ENCODE measurements at places on chromosomes 3 and 15.

GRCh38 chr15:41871175-41871905, 22.5 kb downstream of the SPTBN5 start:
- no peak for DNase-seq

DNA sequence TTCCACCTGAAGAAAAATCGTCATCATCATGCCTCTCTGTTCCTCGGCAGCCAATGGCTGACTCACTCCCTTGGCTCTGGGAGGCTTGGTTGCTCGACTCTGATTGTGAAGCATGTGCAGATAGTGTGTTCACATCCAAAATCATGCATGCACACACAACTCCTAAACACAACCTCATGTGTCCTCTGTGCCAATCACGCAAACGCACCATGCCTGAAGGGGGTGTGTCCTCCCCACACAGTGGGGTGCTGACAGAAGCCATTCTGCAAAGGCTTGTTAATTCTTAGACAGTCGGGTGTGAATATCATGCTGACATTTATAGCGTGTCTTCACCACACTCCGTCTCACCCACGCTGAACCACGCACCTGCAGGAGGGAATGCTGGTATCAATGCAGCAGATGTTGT, 11.4 kb upstream of the CCDC174 start:
- DNase-seq = no peak

GRCh38 chr3:142657033-142657432, 60.8 kb downstream of the PLS1 start:
- DNase-seq = no peak

GRCh38 chr3:7518456-7518855, 657.5 kb downstream of the GRM7 start:
- DNase-seq = no peak

DNA sequence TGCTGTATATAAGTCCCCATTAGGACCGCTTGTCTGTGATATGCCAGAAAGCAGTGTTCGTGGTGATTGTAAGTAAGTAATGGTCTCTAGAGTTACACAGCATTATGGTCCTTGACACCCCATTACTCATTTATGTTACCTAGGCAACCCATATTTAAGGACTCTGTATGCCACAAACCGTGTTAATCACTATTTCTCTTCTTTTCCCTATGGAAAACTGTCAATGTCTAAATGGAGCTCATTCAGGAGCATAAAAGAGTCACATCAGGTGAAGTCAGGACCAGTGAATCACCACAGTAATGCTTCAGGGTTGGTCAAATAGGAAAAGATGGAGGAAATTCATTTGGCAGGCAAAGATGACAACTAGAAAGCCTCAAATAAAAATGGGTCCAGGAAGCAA, 146.6 kb upstream of the PEX5L start:
- no peak for DNase-seq

DNA sequence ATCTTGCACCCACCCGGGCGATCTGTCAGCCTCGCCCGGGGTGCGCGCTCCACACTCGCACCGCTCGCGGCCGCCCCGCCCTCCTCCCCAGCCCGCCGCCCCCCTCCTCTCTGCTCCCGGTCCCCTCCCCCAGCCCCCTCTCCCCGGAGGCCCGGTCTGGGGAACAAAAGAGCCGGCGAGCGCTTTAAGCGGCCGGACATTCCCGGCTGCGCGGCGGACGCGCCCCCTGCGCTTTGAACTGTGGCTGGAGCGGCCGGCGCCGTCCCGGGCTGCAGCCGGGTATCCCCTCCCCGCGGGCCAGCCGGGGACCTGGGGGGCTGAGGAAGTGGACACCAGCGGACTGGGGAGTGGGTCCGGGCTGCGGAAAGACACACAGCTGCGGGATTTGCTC, at the start of gene IGDCC3:
Gene IGDCC3, minus strand, starts transcription at position 27 of the 391 bp plus-strand sequence. CDS start 214 bp downstream, outside the sequence.
- peak; percentile 65 for DNase-seq

- no peak for DNase-seq
Observed at GRCh38 chr15:91689377-91689776, 164.1 kb upstream of the SLCO3A1 start.

DNA sequence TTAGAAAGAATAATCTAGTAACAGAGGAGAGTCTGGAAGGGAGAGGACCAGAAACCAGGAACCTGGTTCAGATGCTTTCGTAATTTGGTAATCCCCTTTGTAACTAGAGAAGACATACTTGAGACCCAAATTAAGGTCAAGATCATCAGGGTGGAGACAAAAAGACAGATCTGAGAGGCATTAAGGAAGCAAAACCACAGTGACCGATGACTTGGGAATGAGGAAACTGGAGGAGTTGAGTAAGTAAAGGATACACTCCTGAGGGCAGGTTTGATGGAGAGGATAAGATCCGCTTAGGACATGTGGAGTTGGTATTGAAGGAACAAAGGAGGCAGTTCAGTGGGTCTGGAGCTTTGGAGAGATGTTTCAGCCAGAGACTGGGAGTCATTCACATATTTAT, 23.6 kb upstream of the BCL2A1 start:
- no peak for DNase-seq

GRCh38 chr3:188671971-188672370, 499.8 kb upstream of the TPRG1 start:
- DNase-seq = no peak

GRCh38 chr15:31801152-31801551, 229.2 kb upstream of the CHRNA7 start:
- peak; percentile 66 for DNase-seq

GRCh38 chr3:88267847-88268246, 118.1 kb downstream of the C3orf38 start:
- no peak for DNase-seq

DNA sequence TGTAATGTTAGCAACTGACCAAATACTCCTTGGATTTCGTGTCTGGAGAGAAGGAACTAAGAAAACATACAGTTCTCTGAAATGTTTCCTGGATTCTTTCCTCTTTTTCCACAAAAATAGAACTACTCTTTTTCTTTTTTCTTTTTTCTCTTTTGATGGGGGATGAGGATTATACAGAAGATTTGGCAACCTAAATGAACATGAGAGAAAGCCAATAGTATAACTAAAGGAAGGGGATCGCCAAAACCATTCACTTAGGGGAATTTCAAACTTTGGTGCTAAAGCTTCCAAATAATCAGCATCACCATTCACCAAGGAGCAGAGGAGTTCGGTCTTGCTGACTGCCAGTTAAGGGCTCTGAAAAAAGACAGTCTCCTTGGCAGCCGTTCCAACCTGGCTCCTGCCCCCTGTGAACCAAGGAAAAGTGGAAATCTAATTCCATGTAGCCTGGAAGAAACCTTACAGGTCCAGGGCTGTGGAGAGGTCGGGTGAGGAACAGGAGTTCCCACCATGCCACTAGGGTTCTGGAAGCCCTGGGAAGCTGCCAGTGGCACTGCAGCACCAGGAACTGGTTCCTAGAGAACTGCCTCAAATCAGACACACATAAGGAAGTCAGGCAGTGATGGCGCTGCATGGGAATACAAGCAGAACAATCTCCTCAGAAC, 176.9 kb downstream of the TNIK start:
- DNase-seq = peak; percentile 49

- DNase-seq = no peak
Observed at GRCh38 chr3:169179321-169179720, 484.2 kb downstream of the MECOM start.

GRCh38 chr15:80455668-80456442, 51.7 kb downstream of the ARNT2 start:
- peak; percentile 25 for DNase-seq

- DNase-seq = no peak
Observed at GRCh38 chr3:195226900-195227447, 44.0 kb downstream of the XXYLT1 start.

DNA sequence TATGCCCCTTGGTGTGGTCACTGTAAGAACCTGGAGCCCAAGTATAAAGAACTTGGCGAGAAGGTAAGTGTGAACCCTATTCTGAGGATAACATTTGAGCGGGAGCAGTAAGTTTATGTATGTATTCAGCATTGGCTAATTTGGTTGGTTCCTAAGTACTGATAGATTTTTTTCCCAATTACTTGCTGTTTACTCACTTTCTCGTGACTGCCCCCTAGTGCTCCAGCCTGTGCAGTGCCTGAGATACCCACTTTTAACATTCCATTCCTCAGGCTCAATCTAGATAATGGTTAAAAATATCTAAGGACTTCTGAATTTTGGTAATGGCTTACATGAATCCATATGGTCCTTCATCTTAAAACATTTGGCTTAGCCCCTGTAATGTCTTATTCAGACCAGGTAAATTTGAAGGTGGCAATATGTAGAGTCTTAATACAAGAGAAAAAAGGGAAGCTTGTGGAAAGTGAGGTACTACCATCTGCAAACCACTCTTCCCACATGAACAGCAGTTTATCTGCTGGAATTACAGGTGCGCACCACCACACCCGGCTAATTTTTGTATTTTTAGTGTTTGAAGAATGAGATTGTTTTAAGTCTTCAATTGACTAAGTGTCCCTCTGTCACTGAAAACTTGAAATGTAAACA, 7.1 kb downstream of the ELL3 start:
- DNase-seq = no peak

- no peak for DNase-seq
Observed at GRCh38 chr3:157498371-157498770, 4.8 kb downstream of the VEPH1 start.

Data from C1 segment of cervical spinal cord (tissue), 14 donors.